Immature natural killer cell (primary cell): ENCODE measurements at places on chromosomes 5 and 9.

- no peak for DNase-seq
Measured at GRCh38 chr5:5116956-5117355, 23.2 kb upstream of the ADAMTS16 start.

DNA sequence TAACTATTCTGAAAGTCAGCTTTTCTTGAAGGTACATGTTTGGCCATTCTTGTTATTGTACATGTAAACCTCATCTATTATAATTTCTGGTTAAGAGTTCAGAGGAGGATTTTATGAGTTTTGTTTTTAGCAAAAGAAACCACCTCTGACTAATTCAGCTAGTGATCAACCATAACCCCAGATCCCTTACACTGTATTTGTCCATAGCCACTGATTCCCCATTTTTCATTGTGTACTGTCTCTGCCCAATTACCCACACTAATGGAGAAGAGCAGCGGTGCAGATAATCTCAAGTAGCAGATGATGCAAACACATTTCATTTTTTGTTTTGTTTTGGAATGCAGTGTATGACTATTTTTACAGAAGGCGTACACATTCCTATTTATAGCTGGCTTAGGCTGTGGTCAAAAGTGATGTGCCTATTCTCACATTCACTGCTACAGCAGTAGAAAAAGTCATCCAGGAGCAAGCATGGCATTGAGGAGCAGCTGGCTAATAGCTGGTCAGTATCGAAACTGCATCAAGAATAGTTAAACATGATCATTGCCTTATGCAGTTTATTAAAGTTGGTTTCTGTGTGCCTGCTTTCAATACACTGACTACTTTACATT is 988.3 kb downstream of the DTWD2 start:
- no peak for DNase-seq

GRCh38 chr5:66242050-66242715 is 98.1 kb downstream of the SREK1 start:
- DNase-seq, result no peak

- no peak for DNase-seq
Measured at GRCh38 chr5:112628214-112628980, 109.3 kb upstream of the APC start.

GRCh38 chr5:11878814-11879213 is 25.4 kb downstream of the CTNND2 start:
- no peak for DNase-seq
